ENCODE measurements at places on chromosomes 7 and 10.

- DNase-seq: no peak
Observed at GRCh38 chr7:22672846-22673680, 53.9 kb upstream of the IL6 start.

DNA sequence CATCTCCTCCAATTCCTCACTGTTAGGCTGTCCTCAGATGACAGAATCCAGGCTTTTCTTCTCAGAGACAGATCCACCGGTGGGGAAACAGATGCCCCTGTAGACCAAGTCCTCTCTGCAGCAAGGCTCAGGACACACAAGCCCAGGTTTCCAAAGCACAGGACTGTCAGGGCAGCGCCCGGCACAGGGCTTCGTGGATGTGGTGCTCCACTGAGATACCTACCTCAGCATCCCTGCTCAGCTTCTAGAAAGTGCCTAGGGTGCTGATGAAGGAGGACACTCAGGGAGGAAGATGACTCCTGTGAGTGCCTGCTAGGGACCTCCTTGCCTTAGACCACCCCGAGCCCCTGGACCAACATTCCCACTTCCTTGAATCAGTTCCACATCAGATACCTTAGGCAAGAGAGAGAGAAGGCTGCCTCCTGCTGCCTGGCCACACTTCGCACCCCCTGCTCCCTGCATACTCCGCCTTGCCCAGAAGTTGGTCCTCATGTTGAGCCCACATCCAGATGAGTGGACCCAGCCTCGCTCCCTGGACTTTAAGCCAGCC, 8.9 kb upstream of the RBP3 start:
- no peak for DNase-seq

GRCh38 chr7:43314379-43315158, 202.1 kb downstream of the HECW1 start:
- DNase-seq: no peak

- DNase-seq: peak; percentile 49
Observed at GRCh38 chr7:94510582-94511496, 1.2 kb downstream of the CASD1 start.

DNA sequence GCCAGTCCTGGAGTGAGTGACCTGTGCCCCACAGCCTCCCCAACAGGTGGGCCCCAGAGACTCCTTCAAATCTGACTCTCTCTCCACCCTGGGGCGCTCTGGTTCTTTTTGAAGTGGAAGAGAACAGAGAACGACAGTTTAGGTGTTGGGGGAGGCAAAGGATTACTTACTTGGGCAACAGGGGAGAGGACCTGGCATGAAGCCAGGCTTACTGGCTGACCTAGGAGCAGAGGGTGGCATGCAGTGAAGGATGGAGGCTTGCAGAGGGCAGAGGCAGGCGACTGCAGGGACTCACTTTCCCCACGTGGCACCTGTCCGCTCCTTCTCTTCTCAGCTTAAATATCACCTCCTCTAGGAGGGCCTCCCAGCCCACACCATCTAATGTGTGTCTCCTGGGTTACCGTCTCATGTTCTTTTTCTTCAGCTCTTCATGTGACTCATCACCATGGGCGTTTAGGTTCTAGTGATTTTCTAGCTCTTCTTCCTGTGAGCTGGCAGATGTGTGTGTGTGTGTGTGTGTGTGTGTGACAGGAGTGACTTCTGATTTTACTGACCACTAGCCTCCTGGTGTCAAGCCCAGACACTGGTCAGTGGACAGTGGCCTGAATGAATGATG, 15.5 kb downstream of the LZTS2 start:
- peak; percentile 95 for DNase-seq

- peak; percentile 54 for DNase-seq
Observed at GRCh38 chr10:103666087-103666761, 172.7 kb downstream of the NEURL1 start.

GRCh38 chr10:123301077-123301857, 147.1 kb downstream of the BUB3 start:
- DNase-seq: peak; percentile 39

DNA sequence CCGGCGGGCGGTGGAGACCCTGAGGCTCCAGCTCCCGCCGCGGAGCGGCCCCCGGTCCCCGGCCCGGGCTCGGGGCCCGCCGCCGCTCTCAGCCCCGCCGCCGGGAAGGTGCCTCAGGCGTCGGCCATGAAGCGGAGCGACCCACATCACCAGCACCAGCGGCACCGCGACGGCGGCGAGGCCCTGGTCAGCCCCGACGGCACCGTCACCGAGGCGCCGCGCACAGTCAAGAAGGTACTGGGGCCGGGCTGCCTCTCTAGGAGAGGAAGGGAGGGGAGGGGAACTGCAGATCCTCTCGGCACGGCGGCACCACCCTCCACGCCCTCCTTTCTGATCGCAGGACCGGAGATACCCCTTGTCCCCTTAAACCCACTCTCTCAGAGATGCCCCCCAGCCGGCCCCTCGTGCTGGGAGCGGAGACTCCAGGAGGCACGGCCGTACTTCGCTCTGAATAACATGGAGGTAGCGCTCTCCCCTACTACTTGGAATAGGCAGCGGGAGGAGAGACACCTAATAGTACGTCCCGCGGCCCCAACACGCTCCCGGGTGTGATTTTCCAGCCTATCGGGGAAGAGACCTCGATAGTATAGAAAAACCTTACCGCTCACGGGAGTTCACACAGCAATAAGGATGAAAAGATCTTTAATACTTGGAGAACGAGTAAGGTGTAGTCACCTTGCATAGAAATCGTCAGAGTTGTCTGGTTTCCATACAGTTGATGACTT, 538 bp downstream of the AHCYL2 start:
- peak; percentile 60 for DNase-seq

DNA sequence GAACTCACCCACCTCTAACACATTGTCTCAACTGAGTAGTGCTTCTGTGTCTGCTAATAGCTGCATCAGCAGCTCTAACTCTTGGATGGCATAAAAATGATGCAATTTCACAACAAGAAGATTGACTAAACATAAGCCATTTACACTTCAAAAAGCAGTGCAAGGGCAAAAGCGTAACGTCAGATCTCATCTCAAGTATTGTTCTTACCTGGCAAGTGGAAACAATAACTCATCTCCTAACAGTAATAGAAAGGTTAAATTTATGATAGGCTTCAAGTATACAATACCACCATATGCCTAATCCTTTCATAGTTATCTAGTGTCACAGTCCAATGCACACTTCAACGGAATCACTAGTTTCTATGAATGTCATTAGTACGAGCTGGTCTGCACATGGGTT, 14.8 kb downstream of the TPK1 start:
- no peak for DNase-seq

- DNase-seq: no peak
Observed at GRCh38 chr7:134078991-134079390, 48.1 kb upstream of the LRGUK start.

DNA sequence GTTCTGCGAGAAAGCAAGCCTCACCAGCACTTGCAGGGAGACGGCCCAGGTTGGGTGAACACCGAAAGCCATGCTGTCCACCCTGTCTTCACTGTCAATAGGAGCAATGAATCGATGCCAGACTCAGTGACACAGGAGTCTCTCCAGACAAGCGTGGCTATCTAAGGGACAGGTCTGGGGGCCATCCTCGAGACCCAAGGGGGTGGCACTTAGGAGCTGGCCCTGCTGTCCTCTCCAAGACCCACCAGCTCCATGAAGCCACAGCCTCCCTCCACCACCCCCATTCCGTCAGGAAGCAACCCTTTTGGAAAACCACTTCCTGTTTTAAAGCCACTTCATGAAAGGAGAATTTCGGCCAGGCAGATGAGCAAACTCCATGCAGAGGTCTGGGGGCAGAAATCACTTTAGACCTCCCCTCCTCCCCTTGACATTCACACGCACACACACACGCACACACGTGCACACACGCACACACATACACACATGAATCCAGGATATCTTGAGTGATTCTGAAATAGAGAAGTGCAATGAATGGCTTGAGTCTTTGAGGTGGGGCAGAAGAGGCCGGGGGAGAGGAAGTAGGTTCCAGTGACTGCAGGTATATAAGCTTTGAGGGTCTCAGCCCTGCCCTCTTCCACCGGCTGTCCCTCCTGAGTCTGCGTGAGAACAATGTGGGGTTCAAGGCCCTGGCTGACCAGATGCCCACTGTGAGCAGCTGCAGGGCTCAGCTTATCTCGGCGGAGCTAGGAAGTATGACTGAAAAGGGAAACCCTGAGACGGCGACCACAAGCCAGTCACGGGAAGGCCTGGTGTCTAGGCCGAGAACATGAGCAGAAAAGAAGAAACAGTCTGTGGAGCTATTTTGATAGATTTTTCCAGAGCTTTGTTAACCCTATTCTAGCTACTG, 25.0 kb downstream of the RGS10 start:
- DNase-seq: peak; percentile 87

GRCh38 chr10:35819736-35820135, 177.6 kb upstream of the FZD8 start:
- no peak for DNase-seq

DNA sequence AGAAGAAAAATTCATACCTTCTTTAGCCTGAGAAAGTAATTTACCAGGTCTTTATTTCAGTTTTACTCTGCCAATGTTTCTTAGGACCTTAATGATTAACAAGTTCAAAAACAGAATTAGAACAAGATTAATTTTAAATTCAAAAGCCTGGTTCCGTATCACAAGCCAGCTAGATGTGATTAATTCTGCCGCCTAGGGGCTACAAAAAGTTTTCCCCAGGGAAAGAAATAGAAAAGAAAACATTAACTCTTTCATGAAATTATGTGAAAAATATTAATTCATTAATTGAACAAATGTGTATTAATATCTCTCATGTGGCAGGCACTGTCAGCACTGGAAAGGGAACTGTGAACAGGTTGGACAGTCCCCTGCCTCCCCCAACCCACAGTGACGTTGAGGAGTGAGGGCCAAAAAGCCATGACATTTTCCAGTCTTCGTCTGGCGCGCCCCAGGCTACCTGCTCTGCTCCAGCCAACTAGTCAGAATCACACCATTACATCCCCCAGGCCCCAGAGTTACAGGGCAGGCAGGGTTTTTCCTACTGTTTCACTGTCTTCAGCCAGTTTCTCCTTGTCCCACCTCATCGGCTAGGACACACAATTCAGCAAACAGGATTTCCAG, 20.1 kb downstream of the TMEM176A start:
- no peak for DNase-seq

- no peak for DNase-seq
Observed at GRCh38 chr7:2580636-2581035, 21.9 kb downstream of the IQCE start.

GRCh38 chr7:151087245-151088018, 1.2 kb downstream of the AGAP3 start:
- DNase-seq: peak; percentile 66

GRCh38 chr10:129253161-129253864, 213.7 kb upstream of the MGMT start:
- no peak for DNase-seq

DNA sequence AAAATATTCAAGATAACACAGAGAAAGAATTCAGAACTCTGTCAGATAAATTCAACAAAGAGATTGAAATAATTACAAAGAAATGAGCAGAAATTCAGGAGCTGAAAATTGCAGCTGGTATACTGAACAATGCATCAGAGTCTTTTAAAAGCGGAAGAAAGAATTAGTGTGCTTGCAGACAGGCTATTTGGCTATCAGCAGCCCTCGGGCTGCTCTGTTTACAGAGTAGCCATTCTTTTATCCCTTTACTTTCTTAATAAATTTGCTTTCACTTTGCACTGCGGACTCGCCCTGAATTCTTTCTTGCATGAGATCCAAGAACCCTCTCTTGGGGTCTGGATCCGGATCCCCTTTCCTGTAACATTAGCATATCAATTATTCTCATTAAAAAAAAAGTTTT, 1040.0 kb downstream of the SORCS3 start:
- peak; percentile 2 for DNase-seq

DNA sequence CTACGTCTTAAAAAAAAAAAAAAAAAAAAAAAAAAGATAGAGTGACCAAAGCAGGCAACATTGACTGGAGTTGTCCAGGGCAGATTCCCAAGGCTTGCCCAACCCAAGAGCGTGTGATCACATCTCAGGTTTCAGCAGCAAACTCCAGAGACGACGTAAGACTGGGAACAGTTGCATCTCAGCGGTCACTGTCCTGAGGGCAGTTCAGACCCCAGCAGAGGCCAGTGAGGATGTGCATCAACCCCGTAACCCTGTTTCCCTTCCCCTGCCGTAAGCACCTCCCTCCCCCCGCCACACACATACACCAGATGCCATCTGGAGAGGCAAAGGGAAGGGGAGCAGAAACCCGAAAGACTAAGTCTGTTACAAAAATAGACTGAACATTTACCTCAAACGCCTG, 19.3 kb upstream of the TOMM7 start:
- DNase-seq: no peak

DNA sequence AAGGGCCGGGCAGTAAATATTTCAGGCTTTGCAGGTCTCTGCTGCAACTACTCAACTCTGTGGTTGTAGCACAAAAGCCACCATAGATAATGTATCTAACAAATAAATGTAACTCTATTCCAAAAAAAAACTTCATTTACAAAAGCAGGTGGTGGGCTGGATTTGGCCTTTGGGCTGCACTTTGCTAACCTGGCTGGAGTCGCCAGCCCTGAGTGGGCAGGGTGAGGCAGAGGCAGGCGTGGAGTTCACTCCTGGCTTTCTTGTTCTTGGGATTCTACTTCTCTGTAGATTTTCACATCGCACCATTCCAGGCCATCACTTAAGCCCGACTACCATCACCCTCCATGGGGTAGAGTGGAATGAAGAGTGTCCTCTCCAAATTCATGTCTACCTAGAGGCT, 367.6 kb upstream of the MGMT start:
- DNase-seq: no peak

- no peak for DNase-seq
Observed at GRCh38 chr7:45390731-45391130, 183.4 kb upstream of the ADCY1 start.

DNA sequence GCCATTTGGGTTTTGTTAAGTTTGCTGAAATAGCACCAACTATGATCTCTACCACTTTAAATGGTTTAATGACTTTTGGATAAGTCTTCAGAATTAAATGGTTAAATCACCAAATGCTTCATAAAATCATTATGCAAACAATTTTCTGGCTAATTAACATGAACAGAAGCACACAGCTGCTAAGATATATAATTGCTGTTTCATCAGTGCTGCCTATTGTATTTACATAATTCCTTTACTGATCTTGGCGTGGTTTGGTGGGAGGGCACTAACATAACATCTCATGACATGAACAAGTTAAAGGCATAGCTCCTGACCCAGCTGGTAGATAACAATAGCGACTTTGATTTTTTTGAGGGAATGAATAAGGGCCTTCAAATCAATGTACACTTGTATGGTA, 94.1 kb downstream of the FZD1 start:
- DNase-seq: no peak

GRCh38 chr10:31288001-31288400, 31.0 kb upstream of the ZEB1 start:
- no peak for DNase-seq

GRCh38 chr10:74039561-74040145, 41.7 kb downstream of the VCL start:
- DNase-seq: no peak

- DNase-seq: no peak
Observed at GRCh38 chr7:9835199-9835598, 1138.5 kb upstream of the PHF14 start.

DNA sequence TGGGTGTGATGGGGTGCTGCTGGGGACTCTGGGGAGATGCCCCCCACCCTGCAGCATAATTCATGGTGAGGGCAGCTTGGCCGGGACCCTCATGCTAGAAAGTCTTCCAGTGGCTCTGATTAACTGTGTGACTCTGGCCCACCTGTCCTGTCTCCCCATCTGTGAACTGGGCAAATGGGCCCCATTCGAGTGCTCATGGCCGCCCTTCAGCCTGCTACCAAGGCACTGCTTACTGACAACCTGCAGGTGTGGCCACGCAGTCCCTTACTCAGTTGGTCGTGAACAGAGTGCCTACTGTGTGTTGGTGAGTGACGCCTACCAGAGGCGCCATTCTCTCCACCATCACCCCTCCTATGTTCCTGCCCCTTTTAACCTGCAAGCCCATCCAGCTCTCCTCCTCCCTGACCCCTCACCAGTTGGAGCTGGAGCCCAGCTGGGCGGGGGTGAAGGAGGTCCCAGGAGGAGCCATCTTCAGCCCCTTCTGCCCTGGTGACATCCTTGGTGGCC, 109.4 kb downstream of the ZMIZ1 start:
- no peak for DNase-seq
